Left lung (tissue), 14 donors: ENCODE measurements at places on chromosomes 4 and X. TPM values are rescaled to one million over a fixed set of nuclear protein-coding genes. Genes with fewer than 3 reads are reported as not detected.

Gene CISD2
- 32.7 TPM for polyA plus RNA-seq

Gene GAGE12G
- polyA plus RNA-seq = not detected

Gene MAGEC3
- polyA plus RNA-seq = 0.63 TPM

Gene JAKMIP1
- 0.16 TPM for polyA plus RNA-seq

Gene PSAPL1
- polyA plus RNA-seq = 0.06 TPM

Gene PRSS12
- polyA plus RNA-seq = 39.5 TPM

Gene UCP1
- 0.85 TPM for polyA plus RNA-seq

Gene MTNR1A
- not detected for polyA plus RNA-seq

Gene DCAF4L1
- 0.26 TPM for polyA plus RNA-seq

Gene SERPINA7
- polyA plus RNA-seq = not detected

Gene ADH1B
- 1,119 TPM for polyA plus RNA-seq

Gene FAM184B
- 0.21 TPM for polyA plus RNA-seq

Gene DBET
- not detected for polyA plus RNA-seq

Gene APLN
- polyA plus RNA-seq = 4.4 TPM

Gene TENM3
- polyA plus RNA-seq = 3.7 TPM

Gene HTN1
- 0.06 TPM for polyA plus RNA-seq

Gene SRPK3
- 1.0 TPM for polyA plus RNA-seq

Gene TAF7L
- 0.46 TPM for polyA plus RNA-seq

Gene KLF8
- 15.4 TPM for polyA plus RNA-seq

Gene SEC24D
- 49.5 TPM for polyA plus RNA-seq

Gene SYN1
- polyA plus RNA-seq = 4.7 TPM
